Hematopoietic multipotent progenitor cell treated with erythropoietin and hydrocortisone succinate and interleukin-3 and kit ligand, for 6 days (in vitro differentiated cells): ENCODE measurements at places on chromosomes 13 and 19.

- DNase-seq, result peak; percentile 85
Observed at GRCh38 chr19:12293777-12294248, 870 bp downstream of the ZNF44 start.

- no peak for DNase-seq
Observed at GRCh38 chr19:10760273-10760944, 42.5 kb downstream of the DNM2 start.

DNA sequence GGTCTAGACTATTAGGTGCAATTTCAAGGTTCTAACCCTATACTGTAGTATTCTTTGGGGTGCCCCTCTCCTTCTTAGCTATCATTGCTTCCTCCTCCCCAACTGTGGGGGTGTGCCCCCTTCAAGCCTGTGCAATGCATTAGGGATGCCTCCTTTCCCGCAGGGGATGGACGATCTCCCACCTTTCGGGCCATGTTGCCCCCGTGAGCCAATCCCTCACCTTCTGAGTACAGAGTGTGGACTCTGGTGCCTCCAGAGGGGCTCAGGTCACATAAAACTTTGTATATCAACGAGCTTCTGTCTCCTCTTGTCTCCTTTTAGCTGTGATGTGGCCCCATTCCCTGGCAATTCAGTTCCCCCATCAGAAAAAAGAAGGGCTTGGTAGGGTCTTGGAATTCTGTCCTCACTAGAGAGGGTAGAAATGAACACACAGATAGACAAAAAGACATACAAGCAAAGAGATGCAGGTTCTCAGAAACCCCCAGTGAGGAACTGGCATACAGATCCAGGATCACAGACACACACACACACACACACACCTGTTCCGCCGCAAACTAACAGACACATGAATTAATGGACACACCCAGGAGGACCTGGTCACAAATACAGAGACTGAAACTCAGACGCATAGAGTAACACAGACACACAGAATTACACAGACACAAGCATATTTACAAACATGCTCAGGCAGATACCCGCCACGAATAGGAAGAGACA is 2.5 kb upstream of the HNRNPUL1 start:
- DNase-seq, result no peak

DNA sequence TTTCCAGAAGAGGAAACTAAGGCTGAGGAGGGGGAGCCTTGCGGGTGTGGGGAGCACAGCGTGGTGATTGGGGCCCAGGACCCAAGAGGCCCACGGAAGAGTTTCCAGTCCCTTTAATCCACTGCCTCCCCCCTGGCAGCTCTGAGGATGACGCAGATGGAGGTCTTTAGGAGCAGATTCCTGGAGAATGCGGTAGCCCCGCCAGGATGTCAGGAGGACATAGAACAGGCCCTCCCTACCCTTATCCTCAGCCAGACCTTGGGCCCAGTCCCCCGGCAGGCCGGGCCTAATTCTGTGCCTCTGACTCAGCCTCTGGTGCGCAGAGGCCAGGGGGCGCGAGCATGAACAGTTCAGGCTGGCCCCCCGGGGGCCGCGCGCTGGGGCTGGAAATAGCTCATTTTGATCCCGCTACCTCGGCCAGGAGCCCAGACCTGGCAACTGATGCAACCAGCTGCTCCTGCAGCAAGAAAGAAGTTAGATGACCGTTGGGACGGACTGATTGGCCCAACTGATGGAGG is 461 bp upstream of the HSPB6 start:
- DNase-seq, result peak; percentile 67

DNA sequence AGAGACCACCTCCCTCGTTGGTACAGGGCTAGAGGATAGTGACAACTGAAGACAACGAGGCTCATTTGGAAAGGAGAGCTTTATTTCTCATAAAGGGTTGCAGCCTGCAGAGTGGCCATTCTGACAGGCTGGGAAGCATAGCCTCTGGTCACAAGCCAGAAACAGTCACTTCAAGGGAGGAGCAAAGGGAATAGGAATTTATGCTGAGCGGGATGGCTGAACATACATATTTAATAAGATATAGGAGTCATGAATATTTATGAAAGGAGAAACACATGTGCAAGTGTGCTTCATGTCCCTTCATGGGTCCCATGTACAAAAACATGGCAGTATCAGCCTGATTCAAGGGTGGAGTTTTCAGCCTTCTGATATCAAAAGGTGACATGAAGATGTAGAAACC is 27.1 kb upstream of the URI1 start:
- DNase-seq, result no peak

DNA sequence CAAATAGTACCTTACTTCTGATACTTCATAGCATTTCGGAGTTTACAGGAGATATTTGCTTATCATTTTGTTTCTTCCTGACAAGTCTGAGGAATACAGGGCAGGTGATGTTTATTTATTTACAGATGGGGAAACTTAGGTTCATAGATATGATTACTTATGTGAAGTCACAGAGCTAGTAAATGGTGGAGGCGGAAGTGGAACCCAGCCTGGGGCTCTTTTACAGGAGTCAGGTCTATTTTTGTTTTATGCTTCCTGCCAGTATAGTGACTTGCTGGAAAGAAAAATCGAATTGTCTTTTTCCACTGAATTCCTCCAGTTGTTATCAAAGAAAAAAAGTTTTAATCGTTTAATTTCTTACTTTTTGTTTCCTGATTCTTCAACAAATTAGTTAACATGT is 66.5 kb downstream of the DGKH start:
- DNase-seq, result no peak

GRCh38 chr13:113002206-113002912 is 33.3 kb downstream of the MCF2L start:
- no peak for DNase-seq

GRCh38 chr13:33528896-33529295 is 243.3 kb upstream of the STARD13 start:
- no peak for DNase-seq

GRCh38 chr13:113666951-113667701 is at the start of gene GRK1:
Gene GRK1, plus strand, starts transcription at chr13:113667219. Its CDS starts 168 bp downstream, at chr13:113667387.
- no peak for DNase-seq

- DNase-seq, result no peak
Observed at GRCh38 chr19:49400029-49400428, 12.0 kb downstream of the KASH5 start.

GRCh38 chr13:48093588-48093987 is 1.3 kb downstream of the MED4 start:
- DNase-seq, result peak; percentile 11

DNA sequence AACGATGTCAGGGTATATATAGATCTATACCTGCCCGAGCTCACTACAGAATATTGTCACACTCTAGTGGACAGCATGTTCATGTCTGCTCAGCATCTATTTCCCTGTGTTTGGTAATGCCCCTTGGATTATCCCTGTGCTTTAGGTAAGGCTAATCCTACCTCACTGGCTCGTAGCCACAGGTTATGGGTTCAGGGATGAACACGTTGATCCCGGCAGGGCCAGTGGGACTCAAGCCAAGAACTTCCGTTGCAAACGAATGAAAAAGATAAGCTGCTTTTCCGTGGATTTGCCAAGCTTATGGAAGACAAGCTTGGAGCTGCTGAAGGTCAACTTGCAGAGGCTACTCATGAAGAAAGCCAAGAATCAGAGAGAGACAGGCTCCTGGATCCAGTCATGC is 400.0 kb upstream of the TSHZ3 start:
- DNase-seq, result no peak

- DNase-seq, result no peak
Observed at GRCh38 chr13:70090036-70090723, 17.4 kb upstream of the ATXN8OS start.

DNA sequence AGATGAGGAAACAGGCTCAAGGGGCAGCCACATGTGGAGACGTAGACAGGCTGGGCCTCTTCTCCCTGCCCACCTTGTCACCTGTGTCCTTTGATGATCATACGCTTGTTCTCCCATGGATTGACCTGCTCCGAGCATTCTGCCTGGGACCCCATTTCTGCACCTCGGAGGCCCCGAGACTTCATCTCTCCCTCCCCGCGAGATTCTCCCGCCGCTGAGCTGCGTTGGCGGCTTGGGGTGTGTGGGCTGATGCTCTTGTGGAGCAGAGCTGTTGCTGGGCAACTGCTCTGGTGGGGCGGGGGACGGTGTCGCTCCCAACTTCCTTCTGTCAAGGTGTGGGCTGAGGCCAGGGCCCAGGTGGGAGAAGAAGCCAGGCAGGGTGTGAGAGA is 22.1 kb downstream of the MAST3 start:
- no peak for DNase-seq

DNA sequence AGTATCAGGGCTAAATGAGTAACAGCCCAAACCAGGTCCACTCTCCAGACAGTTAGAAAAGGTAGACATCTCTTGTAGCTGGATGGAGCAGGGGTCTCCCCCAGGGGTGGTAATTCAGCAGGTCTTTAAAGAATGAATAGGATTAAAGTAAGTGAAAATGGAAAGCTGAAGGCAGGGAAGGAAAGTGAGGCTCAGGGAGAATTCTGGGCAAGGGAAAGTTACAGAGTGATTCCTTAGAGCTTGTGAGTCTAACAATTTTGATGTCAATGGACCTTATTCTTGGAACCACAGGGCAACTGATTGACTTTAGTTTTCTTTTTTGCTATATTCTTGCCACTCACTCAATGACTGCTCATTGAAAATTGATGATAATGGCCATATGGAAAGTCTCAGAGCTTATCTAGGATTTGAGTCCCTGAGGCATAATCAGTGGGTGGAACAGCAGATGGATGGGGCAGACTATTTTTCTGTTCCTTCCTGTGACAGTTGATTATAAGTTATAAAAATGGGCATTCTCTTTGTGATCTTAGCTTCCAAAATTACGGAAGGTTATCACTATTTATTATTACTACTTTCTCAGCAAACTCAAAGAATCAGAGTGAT is 76.9 kb downstream of the LRCH1 start:
- peak; percentile 32 for DNase-seq

DNA sequence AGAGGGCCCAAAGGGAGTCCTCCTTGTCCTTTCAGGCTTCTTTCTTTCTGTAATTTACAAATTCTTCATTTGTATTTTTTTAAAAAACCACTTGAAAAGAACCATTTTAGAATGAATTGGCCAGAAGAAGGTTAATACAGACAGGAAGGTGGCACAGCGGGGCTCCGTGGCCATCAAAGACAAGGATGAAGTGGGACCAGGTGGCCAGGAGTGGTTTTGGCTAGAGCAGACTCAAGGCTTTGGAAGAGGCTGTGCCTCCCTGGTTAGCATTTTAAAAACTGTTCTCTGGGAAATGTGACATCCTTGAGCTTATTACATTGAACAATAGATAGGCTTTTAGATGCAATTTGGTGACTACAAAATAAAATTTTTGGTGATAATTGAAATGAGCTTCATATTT is 48.4 kb downstream of the ATP8A2 start:
- no peak for DNase-seq

DNA sequence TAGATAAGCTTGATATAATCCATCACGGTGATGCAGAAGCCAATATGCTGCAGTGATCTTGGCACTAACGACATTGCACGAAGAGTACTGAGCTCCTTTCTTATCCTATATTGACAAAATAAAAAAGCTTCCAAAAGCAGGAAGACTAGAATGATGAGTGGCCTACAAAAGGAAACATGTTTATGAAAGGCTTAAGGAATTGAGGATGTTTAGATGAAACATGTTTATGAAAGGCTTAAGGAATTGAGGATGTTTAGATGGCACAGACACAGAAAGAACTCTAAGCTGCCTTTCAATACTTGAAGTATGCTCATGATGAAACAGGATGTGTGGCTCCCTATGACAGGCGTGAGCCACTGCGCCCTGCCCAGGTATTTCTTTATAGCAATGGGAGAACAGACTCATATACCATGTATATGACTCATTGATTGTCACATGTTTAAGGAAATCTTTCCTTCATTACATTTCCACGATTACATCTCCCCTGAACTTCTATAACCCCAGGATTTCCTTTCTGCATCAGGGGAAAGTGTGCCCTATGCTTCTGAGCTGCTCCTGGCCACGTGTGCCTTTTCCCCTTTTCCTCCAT is 690.8 kb upstream of the ARGLU1 start:
- DNase-seq, result no peak

GRCh38 chr13:93116809-93117208 is 109.8 kb upstream of the GPC6 start:
- DNase-seq, result peak; percentile 1

DNA sequence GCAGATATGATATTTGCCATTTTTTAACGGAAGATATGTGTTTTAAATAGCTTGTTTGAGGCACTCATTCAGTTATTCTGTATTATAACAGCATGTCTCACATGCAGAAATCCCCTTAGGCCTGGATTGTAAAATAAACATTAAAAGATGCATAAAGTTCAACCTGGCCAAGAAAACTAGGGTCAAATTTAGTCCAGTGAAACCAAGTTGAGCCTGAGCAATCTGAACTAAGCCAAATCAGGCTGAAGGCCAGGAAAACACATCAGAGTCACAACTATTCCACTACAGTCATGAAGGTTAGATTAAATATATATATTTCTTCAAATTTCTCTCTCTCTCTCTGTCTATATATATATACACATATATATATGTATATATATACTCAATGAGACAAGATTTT is 504.8 kb downstream of the SLITRK1 start:
- DNase-seq, result no peak

- peak; percentile 67 for DNase-seq
Observed at GRCh38 chr19:54096617-54097106, 3.9 kb downstream of the OSCAR start.

GRCh38 chr13:86710896-86711295 is 911.7 kb upstream of the SLITRK6 start:
- no peak for DNase-seq

DNA sequence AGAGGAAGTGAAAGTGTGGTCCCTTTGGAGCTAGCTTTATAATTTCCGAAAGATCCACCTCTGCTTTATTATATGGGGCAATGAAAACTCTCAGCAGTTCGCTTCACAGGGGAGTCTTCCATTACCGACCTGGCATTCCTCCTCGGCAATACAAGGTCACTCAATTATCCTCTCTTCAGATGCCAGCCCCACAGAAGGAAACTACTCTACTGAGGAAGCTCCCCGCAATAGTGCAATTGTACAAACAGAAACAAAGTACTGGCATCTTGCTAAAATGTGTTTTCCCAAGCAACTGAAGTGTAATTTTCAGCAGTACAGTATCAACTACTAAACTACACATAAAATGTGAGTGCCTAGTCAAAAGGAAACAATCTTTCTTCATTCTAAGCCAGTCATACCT is 702.0 kb downstream of the PCDH9 start:
- no peak for DNase-seq

DNA sequence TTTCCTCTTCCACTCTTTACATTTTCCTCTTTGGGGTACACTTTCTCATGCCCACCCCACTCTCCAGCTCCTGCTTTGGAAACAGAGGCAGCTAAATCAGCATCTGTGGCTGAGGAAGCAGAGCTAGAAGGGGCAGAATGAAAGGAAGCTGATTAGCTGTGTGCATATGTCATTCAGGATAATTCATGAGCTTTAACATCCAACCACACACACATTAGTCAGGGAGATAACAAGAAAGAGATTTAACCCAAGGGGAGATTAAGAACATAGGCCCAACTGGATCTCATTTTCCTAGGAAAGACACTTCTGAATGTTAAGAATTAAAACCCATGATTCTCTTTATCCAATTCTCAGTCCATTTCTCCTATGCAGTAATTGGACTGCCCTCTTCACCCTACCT is 405.5 kb downstream of the TBC1D4 start:
- DNase-seq, result no peak

- DNase-seq, result no peak
Observed at GRCh38 chr13:29698106-29698505, 102.6 kb upstream of the SLC7A1 start.

GRCh38 chr13:26810095-26810494 is 49.5 kb upstream of the GPR12 start:
- DNase-seq, result no peak

- DNase-seq, result peak; percentile 56
Observed at GRCh38 chr13:46728777-46729176, 68.2 kb downstream of the ESD start.
